ENCODE measurements at places on chromosomes 4 and X.

- H3K36me3 ChIP-seq, result peaks cover 15% of the 10 kb centered on the region
- no peak overlapping the region for H3K27ac ChIP-seq
- H3K4me1 ChIP-seq, result peaks cover 13% of the 10 kb centered on the region
- H3K4me3 ChIP-seq, result no peak overlapping the region
- no peaks in the 10 kb centered on the region for H3K27me3 ChIP-seq
- DNase-seq, result no peak
These were observed 69.1 kb upstream of the UCP1 start for GRCh38 chr4:140637836-140638235.

DNA sequence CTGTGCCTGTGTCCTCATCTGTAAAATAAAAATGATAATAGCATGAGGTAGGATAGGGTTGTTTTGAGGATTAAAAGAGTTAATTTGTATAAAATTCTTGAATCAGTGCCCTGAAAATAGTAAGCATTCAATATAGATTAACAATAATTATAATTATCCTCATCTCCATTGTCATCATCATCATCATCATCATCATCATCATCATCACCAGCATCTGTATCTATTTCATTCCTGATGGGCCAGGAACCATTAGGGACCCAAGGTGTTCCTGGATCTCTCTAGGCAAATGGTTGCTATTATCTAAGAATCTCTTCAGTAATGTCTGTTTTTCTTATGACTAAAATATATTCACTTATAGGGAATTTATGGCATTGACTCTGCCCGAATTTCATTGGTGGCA is 31.6 kb downstream of the RASSF6 start:
- no peak overlapping the region for H3K27ac ChIP-seq
- no peak overlapping the region for H3K4me3 ChIP-seq
- no peaks in the 10 kb centered on the region for H3K27me3 ChIP-seq
- DNase-seq, result no peak
- no peaks in the 10 kb centered on the region for H3K4me1 ChIP-seq

DNA sequence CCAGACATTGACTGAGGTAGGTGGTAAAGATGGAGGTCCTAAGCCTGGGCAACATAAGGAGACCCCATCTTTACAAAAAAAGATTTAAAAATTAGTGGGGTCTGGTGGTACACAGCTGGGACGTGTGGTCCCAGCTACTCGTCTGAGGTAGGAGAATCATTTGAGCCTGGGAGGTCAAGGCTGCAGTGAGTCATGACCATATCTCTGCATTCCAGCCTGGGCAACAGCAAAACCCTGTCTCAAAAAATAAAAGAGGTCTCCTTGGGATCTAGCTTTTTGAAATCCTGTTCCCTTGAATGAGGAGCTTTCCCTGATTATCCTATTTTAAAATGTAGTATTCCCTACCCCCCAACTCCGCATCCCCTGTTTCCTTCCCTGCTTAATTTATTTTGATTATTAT is 78.7 kb upstream of the OGT start:
- H3K4me3 ChIP-seq, result no peak overlapping the region
- H3K27me3 ChIP-seq, result no peaks in the 10 kb centered on the region
- no peaks in the 10 kb centered on the region for H3K4me1 ChIP-seq
- peaks cover 71% of the 10 kb centered on the region for H3K36me3 ChIP-seq
- no peak overlapping the region for H3K27ac ChIP-seq

DNA sequence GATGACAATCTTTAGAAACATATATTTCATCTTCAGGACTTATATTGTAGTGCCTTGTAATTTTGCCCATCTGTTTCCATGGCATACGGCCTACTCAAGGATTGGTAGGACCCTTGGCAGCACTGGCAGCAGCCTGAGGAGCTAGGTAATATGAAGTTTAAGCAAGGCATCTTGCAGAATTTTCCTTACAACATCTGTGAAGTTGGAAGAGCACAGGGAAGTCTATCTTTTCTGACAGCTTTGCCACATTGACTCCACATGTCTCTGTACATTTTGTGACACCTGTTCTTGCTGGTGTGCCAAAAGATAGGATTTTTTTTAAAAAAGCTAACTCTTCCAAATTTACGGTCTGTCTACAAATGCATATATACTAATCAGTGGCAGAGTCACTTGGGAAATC is 1235.2 kb downstream of the PCDH7 start:
- no peaks in the 10 kb centered on the region for H3K4me1 ChIP-seq
- DNase-seq, result no peak
- no peaks in the 10 kb centered on the region for H3K27me3 ChIP-seq
- no peaks in the 10 kb centered on the region for H3K36me3 ChIP-seq
- no peak overlapping the region for H3K27ac ChIP-seq
- H3K4me3 ChIP-seq, result no peak overlapping the region

DNA sequence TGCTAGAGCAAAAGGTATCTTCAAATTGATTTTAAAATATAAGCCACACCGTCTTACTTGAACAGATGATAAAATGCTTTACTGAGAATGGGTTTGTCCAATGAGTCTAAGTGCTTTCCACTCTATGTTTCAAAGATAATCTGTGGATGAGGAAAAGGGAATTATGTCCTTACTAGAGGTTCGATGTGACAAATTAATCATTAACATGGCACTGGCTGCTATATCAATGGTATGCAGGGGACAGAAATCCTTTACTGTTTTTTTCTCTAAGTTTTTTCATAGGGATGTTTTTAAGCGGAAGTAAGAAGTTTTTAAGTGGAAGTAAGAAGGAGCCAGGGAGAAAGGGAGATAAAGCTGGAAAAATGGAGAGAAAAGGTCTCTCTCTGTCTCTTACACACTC is 38.0 kb downstream of the MID1IP1 start:
- no peaks in the 10 kb centered on the region for H3K36me3 ChIP-seq
- H3K4me3 ChIP-seq, result no peak overlapping the region
- H3K4me1 ChIP-seq, result no peaks in the 10 kb centered on the region
- no peaks in the 10 kb centered on the region for H3K27me3 ChIP-seq
- DNase-seq, result no peak

- no peak overlapping the region for H3K4me3 ChIP-seq
- no peaks in the 10 kb centered on the region for H3K27me3 ChIP-seq
- no peak overlapping the region for H3K27ac ChIP-seq
- no peaks in the 10 kb centered on the region for H3K36me3 ChIP-seq
- DNase-seq, result no peak
These were observed 66.2 kb upstream of the ATXN3L start for GRCh38 chrX:13386092-13386491.

- H3K27me3 ChIP-seq, result no peaks in the 10 kb centered on the region
- H3K27ac ChIP-seq, result no peak overlapping the region
- no peaks in the 10 kb centered on the region for H3K36me3 ChIP-seq
- H3K4me3 ChIP-seq, result no peak overlapping the region
These were observed 153.8 kb downstream of the NR3C2 start for GRCh38 chr4:148288448-148288847.

DNA sequence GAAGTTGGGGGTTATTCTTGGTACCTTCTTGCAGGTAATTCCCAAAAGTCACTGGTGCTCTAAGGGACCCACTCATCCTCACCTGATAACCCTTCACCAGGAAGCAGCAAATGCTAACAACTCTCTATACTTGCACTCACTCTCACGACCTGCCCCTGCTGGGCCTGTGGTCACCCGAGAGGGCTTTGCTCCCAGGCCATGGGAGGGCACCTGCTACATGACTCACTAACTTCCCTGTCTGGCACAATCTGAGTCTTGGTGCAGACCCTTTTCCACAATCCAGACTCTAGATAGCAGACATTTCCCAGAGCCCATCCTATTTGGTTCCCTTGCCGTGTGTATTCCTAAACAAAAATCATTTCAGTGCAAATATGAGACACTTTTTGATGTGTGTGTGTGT is 403.8 kb upstream of the FAT1 start:
- no peak overlapping the region for H3K4me3 ChIP-seq
- no peaks in the 10 kb centered on the region for H3K36me3 ChIP-seq
- no peak for DNase-seq
- H3K27ac ChIP-seq, result no peak overlapping the region
- no peaks in the 10 kb centered on the region for H3K27me3 ChIP-seq

GRCh38 chr4:2829321-2829932 is 14.2 kb upstream of the ADD1 start:
- DNase-seq, result no peak
- no peaks in the 10 kb centered on the region for H3K27me3 ChIP-seq
- H3K4me1 ChIP-seq, result no peaks in the 10 kb centered on the region
- peaks cover 41% of the 10 kb centered on the region for H3K36me3 ChIP-seq

DNA sequence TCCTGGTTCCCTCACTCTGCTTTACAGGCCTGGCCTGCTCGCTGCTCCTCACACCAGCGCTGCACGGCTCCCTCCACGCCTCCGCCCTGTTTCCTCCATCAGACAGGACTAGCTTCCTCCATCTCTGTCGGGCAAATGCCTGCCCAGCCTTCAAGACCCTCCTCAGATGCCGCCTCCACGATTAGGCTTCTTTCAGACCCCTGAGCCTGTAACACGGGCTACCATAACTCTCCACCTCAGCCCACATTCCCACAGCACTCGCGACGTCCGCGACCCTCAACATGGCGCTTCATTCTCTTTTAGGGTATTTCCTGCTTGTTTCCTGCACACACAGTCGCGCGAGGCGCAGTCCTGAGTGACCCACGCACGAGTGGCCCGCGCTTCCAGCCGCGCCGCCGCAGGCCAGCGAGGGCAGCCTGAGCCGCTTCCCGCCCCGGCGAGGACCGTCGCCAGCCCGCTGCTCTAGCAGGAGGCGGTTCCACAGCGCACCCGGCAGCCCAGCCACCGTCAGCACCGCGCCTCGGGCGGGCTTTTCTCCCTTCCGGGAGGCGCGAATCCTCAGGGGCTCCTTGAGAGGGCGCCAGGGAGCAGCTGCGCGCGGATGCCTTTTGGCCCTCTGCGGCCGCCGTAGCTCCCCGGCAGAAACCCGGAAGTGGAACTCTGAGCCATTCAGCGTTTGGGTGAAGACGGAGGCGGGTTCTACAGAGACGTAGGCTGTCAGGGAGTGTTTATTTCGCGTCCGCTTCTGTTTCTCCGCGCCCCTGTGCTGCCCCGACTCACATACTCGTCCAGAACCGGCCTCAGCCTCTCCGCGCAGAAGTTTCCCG is at the start of gene FRG1:
TSS of gene FRG1 (plus strand) at position 695 of the 827 bp plus-strand sequence. CDS start 138 bp downstream, outside the sequence.
- peak within 1 kb of the TSS; percentile 97 for H3K4me3 ChIP-seq
- peak within 1 kb of the TSS; percentile 71 for H3K27ac ChIP-seq
- peak; percentile 87 for DNase-seq
- no peaks in the 10 kb centered on the region for H3K4me1 ChIP-seq

DNA sequence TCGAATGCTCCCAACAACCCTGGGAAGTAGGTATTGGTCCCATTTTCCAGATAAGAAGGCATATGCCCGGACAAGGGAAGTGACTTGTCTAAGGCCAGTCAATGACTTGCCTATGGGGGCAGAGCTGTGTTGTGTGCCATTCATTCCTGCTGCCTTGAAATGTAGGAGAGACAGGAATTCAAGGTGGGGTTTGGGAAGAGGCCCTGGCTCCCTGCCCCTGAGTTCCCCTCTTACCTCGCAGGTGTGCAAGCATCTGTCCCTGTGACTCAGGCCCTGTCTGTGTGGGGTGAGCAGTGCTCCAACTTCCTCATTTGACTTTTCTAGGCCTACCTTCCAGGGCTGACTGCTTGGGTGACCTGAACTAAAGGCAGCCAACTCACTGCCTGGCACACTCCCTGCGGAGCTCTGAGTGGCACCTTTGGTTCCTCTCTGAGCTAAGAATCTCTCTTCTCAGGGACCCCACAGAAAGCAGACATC is 5.1 kb downstream of the EFNB1 start:
- no peak overlapping the region for H3K4me3 ChIP-seq
- no peaks in the 10 kb centered on the region for H3K27me3 ChIP-seq
- H3K36me3 ChIP-seq, result peaks cover 32% of the 10 kb centered on the region
- no peak overlapping the region for H3K27ac ChIP-seq

DNA sequence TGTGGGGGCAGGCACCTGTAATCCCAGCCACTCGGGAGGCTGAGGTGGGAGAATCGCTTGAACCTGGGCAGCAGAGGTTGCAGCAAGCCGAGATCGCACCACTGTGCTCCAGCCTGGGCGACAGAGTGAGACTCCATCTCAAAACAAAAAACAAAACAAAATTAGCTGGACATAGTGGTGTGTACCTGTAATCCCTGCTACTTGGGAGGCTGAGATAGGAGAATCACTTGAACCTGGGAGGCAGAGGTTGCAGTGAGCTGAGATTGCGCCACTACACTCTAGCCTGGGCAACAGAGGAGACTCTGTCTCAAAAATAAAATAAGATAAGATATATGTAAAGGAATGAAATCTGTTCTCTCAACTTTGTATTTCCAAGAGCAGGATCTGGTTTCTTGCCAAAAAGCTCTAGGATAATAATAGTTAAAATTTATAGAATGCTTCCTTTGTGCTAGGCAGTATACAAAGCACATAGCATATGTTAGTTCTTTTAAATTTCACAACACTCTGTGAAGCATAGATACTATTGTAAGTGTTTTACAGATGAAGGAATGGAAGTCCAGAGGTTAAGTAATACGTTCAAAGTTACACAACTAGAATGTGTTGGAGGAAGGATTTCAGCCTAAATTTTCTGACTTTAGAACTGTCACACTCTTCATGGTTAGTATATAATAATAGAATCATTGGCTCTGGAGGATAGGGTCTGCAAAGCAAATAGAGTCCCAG is 10.3 kb downstream of the MRPL1 start:
- no peaks in the 10 kb centered on the region for H3K27me3 ChIP-seq
- no peaks in the 10 kb centered on the region for H3K36me3 ChIP-seq
- no peak overlapping the region for H3K27ac ChIP-seq
- no peak for DNase-seq

DNA sequence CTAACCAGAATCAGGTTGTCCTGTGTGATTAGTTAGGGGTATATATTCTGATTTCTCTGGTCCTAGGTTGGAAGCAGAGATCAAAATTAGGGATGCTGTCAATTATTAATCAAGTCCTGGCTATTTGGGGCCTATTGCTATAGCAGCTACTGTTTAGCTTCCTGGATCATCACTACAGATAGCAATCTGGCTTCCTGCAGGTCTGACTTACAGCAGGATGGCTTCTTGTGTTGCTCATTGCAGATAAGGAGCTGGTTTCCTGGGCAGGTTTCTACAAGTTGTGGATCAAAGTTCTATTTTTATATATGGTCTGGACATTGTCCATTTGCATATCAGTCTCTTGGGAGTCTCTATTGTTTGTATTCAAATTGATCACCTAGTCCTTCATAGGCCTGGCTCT is 57.7 kb upstream of the C4orf54 start:
- no peak overlapping the region for H3K27ac ChIP-seq
- no peak for DNase-seq
- H3K4me3 ChIP-seq, result no peak overlapping the region
- H3K27me3 ChIP-seq, result peaks cover 7% of the 10 kb centered on the region
- no peaks in the 10 kb centered on the region for H3K4me1 ChIP-seq
- H3K36me3 ChIP-seq, result no peaks in the 10 kb centered on the region

DNA sequence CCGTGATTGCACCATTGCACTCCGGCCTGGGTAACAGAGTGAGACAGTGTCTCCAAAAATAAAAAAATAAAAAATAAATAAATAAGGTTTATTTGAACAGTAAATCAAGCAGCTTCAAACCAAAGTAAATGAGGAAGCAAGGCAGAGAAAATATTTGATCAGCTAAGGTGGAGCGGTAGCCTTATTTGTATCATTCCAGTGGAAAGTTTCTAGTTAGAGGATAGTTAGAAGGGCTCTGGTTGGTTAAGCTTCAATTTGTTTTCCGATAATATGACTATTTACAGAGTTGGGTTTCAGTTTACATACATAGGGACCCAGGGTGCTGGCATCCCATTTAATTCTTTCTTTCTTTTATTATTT is 21.8 kb upstream of the OPHN1 start:
- H3K27ac ChIP-seq, result no peak overlapping the region
- no peak overlapping the region for H3K4me3 ChIP-seq
- no peaks in the 10 kb centered on the region for H3K36me3 ChIP-seq
- no peaks in the 10 kb centered on the region for H3K27me3 ChIP-seq
